ENCODE measurements at places on chromosomes 11 and 22. TPM values are rescaled to one million over a fixed set of nuclear protein-coding genes. Genes with fewer than 3 reads are reported as not detected.

Gene MORC2
- 26.1 TPM for total RNA-seq

Gene HPS4
- total RNA-seq: 28.1 TPM

GRCh38 chr11:11620173-11620920 is 1.5 kb downstream of the GALNT18 start:
- no peak for DNase-seq

DNA sequence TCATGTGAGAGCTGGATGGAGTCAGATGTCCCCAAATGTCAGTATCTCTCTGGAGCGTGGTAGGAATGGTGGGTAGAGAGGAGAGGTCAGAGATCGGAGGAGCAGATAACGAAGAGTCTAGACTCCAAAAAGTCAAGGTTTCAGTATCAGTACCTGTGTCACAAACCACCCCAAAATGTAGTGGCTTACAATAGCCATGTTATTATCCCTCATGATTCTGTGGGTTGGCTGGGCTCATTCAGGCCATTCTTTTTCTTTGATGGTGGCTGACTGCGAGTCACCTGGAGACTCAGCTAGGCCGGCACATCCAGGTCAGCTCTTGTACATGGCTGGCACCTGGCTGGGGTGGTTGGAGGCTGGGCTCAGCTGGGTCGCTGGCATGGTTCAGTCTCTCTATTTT is 7.3 kb upstream of the SSTR3 start:
- no peak for DNase-seq

- DNase-seq: no peak
Measured at GRCh38 chr11:38788561-38788960, 2190.5 kb upstream of the RAG2 start.

GRCh38 chr11:45161252-45162063 is 15.0 kb downstream of the PRDM11 start:
- no peak for DNase-seq

DNA sequence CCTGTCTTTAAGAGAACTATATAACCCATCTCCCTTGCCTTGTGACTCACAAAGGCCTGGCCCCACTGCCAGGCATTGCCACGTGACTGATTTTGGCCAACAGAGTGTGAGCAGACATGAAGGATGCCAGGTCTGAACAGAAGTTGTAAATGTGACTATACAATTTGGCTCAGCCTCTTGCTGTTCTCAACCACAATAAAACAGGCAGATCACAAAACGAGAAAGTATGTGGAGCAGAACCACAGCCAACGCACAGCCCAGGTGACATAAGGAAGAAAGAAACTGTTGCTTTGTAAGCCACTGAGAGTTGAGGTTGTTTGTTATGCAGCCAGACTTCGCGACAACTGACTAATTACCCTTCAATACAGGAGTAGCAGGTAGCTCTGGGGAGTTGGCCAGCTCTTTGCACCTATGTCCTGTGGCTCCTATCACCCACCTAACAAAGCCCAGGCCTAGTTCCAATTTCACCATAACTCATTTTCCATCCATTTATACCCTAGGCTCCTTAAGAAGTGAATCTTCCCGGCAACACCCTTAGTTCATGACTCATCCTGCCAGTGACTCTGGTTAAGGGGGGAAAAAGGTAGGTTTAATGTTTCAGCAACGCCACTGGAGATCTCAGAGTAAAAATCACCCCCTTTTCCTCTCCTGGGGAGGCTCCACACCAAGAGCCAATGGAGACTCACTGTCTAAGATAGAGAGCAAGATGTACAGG is 53.7 kb downstream of the GALNT18 start:
- DNase-seq: no peak

DNA sequence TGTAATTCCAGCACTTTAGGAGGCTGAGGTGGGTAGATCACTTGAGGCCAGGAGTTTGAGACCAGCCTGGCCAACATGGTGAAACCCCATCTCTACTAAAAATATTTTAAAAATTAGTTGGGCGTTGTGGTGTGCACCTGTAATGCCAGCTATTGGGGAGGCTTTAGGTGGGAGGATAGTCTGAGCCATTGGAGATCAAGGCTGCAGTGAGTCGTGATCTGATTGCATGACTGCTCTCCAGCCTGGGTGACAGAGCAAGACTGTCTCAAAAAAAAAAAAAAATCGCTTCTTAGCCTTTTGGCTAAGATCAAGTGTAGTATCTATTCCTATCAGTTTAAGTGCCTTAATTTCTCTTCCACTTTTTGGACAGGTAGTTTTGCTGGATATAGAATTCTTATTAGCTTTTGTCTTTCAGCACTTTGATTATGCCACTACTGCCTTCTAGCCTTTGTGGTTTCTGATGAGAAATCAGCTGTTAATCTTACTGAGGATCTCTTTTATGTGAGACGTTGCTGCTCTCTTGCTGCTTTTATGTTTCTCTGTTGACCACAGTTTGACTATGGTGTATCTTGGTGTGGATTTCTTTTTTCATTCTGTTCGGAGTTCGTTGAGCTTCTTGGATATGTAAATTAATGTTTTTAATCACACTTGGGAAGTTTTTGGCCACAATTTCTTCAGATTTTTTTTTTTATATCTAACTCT is 24.7 kb downstream of the CHEK1 start:
- DNase-seq: no peak

GRCh38 chr22:20586403-20586745 is 79.0 kb downstream of the MED15 start:
- no peak for DNase-seq

GRCh38 chr11:113904379-113905101 is at the start of gene HTR3B:
TSS of gene HTR3B (plus strand) at chr11:113904796. CDS start at chr11:113904934, 138 bp downstream.
- DNase-seq: no peak

Gene TRIM6
- total RNA-seq: 0.41 TPM

DNA sequence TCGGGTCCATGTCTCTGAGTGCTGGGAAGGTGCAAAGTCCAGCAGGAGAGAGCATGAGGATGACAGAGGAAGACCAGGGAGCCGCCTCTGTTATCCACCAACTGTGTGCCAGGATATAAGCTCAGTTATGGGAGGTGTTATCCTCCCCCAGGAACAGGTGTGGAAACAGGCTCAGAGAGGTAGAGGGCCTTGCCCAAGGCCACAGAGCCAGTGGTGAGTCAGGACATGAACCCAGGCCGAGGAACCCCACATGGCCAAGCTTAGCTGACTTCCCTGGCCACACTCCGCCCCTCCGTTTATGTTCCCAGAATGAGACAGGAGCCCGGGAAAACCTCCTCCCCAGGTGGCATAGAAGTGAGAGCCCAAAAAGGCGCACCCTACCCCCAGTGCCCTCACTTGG is 50.3 kb downstream of the ISX start:
- DNase-seq: no peak

Gene LYVE1
- 6.9 TPM for total RNA-seq

DNA sequence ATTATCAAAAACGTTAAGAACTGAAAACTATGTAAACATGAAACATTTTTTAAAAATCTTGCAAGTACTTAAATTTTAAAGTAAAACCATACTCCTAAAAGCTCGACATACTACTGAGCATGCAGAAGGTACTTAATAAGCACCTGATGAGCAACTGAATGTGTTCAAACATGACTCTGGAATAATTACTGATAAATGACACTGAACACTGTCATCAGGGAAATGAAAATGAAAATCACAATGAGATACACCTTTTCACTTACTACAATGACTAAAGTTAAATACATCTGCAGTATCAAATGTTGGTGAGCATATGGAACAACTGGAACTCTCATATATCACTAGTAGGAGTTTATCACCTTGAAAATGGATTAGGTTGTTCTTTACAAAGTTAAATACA is 65.2 kb downstream of the PICALM start:
- DNase-seq: no peak

GRCh38 chr22:30015846-30016245 is 64.4 kb upstream of the HORMAD2 start:
- DNase-seq: no peak

DNA sequence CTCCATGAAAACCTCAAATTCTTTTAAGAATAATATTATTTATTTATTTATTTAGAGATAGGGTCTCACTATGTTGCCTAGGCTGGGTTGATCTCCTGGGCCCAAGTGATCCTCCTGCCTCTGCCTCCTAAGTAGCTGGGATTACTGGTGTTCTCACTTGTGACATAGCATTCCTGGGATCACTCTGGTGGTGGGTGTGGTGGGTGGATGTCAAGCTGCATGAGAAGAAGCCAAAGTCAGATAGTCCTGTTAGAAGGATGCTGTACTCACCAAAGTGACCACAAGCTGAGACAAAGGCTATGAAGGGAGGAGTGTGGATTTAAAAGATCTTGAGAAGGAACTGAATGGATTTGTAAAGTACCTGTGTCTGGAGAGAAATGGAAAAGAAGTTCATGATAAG is 87.9 kb upstream of the SPON1 start:
- DNase-seq: no peak

GRCh38 chr11:109956124-109956793 is 136.9 kb upstream of the ZC3H12C start:
- no peak for DNase-seq

GRCh38 chr11:82869657-82870056 is 30.6 kb downstream of the PRCP start:
- DNase-seq: no peak

DNA sequence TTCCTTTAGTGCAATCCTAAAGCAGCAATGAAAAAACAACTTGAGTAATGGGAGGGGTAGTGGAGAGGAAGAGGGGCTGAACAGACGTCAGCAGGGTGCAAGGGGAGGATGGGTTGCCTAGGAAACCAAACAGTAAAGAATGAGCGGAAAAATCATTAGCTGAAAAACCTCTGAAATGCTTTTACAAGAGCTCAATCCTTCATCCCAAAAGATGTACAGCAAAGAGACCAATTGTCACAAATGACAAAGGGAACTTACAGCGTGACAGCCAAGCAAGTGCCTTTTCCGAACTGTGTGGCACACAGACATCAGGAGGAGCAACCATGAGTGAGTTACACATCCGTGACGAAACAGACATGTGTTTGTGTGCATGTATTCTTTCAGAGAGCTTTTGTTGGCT is 104.6 kb downstream of the SIK3 start:
- DNase-seq: no peak

DNA sequence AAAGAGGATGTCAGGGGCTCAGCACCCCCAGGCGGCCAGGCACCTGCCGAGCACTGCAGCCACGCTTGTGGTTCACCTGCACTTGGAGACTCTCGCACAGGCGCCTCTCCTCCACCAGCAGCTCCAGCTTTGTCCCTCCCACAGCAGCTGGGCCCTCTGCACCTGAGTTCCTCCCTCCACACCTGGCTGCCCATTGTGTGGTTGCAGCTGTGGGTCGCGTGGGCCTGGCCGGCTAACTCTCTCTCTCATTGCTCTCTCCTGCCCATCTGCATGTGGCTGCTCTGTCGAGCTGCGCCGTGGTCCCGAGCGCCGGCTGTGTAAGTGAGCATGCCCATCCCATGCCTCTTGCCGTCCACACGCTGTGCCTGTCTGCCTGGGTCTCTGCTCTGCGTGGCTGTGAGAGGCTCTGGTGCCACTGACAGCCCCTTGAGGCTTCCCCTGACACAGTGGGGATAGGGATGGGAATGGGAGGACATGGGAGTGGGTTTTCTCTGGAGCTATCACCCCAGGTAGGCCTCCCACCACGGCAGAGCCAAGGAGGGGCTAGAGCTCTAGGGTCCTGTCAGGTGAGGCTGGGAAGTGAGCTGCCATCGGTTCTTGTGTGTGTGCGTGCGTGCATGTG is 8.5 kb upstream of the ACR start:
- no peak for DNase-seq

DNA sequence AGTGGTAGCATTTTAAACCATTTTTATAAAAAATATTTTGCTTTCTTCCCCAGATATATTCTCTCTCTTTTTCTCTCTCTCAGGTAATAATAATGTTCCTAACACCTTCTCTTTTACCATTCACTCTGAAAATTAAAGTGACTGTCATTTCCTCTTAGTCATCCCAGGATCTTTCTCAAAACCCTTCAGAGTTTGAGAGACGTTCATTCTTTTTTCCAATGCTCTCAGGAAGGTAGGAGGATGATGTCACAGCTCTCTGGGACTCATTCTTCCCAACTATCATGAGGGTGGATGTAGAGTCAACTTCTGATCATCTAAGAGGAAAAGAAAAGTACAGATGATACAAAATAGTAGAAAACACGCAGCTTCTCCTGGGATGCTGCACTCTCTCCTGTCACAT is 60.2 kb upstream of the CRTAM start:
- DNase-seq: no peak

- DNase-seq: no peak
Measured at GRCh38 chr22:44452531-44453420, 45.3 kb downstream of the RTL6 start.

Gene CARD16
- total RNA-seq: not detected

DNA sequence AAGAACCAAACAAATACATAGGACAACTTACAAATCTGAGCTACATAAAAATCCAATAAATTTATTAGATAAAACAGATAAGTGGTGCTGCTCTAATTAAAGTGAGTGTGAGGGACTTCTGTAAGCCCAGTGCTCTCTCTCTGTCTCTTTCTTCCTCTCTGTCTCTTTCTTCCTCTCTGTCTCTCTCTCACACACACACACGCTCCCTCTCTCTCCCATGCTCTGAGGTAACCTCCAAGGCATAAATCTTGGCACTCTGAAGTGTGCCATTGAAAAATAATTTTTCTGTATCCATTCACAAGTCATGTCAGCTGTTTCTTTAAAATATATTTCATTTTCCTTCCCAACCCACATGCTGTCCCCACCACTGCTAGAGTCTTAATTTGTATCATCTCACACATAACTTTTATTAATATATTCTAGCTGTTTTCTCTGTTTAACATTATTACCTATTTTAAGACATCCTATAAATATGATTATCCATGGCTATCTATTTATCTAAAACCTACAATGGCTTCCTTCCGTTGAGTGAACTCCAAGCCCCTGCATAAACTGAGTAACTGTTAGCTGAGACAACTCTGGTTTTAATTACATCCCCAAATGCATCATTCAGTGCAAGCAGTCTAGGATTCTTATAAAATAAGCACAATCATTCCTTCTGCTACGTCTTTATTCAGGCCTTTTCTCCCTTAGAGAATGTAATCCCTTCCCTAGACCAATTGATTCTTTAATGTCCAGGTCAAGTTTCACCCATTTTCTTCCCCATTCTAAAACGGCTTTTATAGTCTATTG is 57.4 kb upstream of the SLC5A12 start:
- DNase-seq: no peak

Gene CBLIF
- not detected for total RNA-seq

Gene ZNF214
- total RNA-seq: 15.9 TPM

DNA sequence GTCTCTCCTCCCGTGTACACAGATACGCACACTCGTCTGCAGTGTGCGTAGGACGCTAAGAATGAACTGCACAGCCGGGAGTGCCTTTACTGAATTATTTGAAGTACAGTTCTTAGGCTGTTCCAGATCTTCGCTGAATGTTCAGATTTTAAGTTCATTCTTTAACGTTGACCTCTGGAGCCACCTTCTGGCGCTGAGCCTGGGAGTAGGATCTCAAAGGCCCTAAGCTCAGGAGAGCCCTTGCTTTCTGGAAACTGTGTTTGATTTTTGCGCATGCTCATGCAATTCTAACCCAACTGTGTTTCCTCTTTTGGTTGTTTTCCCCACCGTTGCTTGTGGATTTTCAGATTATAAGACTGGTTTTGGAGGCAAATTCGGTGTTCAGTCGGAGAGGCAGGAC is 22.8 kb downstream of the CTTN start:
- no peak for DNase-seq

Gene CD3G
- total RNA-seq: not detected
